ENCODE measurements at places on chromosomes 4 and X.

- DNase-seq, result no peak
Measured at GRCh38 chrX:67939270-67939669, 395.4 kb downstream of the AR start.

GRCh38 chr4:67776746-67777145, 22.6 kb upstream of the GNRHR start:
- no peak for DNase-seq

DNA sequence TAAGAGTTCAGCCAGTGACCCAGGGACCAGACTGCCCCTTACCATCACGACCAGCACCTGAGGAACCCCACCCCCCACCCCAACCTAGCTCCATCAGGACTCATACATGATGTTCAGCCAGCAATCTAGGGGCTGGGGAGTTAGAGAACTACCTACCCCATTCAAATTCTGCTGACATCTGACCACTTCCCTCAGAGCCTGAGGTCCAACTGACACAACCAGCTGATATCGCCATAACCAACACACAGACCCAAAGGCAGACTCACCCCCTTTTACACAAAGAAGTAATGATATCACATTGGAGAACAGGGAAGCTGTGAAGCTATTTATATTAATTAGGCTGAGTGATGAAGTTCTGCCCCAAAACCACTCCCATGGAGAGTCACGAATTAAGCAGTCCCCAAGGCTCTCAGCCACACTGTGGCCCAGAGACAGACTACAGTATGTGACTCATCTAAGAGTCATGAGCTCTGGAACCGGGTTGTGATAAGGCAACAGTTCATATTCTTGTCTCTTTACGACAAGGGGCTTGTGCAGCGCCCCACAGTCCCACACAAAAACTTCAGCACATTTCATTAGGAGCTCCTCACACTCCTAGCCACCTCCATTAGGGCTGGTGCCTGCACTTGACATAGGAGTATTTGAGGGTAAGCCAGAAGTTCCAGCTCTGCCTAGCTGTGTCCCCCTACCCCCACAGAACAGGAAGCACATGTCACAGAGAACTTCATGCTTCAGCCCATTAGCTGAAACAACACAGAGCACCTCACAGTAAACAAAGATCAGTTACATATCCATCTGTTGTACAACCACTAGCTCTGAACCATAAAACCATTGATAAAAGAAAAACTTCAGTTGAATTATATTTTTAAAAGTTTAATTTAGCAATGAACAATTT, 184.7 kb upstream of the ZCCHC13 start:
- no peak for DNase-seq

DNA sequence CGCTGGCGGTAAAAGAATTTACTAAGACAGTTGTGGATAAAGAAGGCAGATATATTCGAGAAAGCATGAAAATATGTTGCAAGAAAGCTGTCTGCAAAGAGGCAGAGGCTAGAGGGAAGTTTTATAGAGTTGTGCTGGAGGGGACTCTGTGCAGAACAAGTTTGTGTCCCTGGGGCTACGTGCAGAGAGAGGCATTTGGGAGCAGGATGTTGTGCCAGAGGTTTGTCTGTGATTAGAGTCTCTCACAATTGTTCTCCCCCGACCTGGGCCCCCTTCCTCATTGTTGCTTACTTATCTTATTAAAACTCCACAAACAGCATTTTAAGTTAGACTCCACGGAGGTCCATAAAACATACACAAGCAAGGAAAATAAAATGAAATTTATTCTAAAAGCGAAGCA, 831.3 kb downstream of the NLGN4X start:
- no peak for DNase-seq

DNA sequence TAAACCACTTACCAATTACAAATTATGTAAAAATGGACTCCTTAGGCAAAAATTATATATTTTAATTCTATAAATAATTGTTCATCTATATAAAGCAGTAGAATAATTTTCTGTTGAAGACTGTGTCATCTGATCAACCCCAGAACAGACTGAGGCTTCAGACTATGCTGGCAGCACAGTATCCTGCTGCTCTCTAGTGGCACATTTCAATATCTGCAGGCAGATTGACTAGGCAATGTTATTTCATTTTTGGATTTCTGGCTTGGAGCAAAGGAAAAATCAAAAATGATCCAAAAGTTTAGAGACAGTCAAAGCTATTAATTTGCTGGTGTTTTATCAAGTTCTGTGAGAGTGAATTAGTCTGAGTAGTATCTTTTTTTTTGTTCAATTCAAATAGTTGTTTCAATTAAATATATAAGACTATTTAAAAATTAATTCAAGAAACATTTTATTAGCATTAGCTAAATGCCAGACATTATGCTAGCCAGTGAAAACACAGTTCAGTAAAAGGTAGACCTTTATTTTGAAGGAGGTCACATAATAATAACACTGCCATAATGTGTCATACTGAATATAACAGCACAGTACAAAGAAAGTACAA, 21.3 kb upstream of the SULT1E1 start:
- DNase-seq, result no peak

- DNase-seq, result no peak
Measured at GRCh38 chrX:64456828-64457227, 61.6 kb upstream of the MTMR8 start.

- no peak for DNase-seq
Measured at GRCh38 chr4:106753426-106753825, 282.7 kb downstream of the DKK2 start.

GRCh38 chrX:125101971-125102755, 217.5 kb upstream of the TEX13C start:
- no peak for DNase-seq

- DNase-seq, result no peak
Measured at GRCh38 chr4:16416601-16417000, 190.3 kb upstream of the TAPT1 start.

GRCh38 chrX:129462707-129463106, 60.6 kb downstream of the SMARCA1 start:
- no peak for DNase-seq

DNA sequence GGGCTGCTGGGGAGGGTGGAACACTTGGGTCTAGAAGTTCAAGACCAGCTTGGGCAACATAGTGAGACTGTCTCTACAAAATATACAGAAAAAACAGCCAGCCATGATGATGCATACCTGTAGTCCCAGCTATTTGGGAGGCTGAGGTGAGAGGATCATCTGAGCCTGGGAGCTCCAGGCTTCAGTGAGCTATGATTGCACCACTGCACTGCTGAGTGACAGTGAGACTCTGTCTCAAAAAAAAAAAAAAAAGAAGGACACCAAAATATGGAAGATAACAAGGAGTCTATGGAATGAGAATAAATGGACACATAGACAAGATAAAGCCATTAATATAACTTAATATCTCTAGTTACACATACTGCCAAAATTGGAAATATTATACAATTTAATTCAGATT, 62.7 kb upstream of the IL15 start:
- no peak for DNase-seq

- DNase-seq, result no peak
Measured at GRCh38 chr4:124030147-124030546, 633.6 kb downstream of the SPRY1 start.

DNA sequence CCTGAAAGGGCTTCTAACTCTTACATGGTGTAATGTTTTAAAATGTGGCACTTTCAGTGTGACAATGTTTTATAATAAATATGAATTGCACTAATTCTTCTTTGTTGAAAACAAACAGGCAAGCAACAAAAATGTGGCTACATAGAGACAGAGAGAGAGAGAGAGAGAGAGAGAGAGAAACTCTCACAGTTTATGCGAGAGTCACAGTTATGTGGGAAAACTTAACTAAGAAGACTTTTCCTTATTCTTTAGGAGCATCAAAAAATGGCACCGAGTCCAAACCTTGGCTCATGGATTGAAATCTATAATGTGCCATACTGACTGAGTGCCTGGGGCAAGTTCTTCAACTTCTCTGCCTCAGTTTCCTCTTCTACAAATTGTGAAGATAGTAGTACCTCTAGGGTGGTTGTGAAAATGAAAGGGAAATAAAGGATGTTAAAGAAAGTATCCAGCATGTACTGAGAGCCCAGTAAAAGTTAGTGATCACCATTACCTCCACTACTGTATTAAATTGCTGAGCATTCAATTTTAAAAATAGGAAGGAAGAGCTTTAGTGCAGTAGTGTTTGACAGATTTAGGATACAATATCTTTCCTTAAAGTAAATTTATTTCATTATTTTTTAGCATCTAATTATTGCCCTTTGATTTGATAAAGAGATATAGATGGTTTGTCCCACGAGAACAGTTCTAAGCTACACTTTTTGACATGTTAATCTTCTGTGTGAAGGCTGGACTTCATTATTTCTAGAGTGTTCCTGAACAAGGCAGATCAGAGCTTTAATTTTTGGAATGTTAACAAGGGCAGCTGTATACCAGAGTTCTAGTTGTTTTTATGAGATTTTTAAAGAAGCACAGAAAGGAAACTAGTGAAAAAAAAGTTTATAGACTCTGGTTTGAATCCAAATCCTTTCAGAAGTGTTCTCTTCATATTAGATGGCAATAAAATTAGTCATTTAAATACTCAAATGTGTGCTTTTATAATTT, 187.5 kb upstream of the ANK2 start:
- no peak for DNase-seq

- no peak for DNase-seq
Measured at GRCh38 chrX:134821901-134822300, 163.6 kb upstream of the PLAC1 start.

DNA sequence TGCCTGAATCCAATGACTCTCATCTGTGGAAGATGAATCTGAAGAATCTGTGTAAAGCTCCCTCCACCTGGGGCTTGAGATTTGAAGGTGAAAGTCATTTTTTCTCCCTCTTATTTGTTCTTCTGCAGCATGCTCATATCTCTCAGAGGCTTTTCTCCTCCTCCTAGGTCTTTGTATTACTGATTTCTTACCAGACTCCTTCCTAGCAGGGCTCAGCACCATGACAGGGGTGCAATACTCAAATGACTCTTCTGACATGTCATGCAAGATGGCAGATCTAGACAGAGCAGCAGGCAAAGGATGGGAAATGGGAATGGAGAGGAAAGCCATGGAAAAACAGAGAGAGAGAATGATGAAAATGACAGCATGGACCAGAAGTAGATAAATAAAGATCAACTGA, 118.3 kb downstream of the TMA16 start:
- no peak for DNase-seq

GRCh38 chr4:5553801-5554200, 154.6 kb downstream of the EVC2 start:
- no peak for DNase-seq

DNA sequence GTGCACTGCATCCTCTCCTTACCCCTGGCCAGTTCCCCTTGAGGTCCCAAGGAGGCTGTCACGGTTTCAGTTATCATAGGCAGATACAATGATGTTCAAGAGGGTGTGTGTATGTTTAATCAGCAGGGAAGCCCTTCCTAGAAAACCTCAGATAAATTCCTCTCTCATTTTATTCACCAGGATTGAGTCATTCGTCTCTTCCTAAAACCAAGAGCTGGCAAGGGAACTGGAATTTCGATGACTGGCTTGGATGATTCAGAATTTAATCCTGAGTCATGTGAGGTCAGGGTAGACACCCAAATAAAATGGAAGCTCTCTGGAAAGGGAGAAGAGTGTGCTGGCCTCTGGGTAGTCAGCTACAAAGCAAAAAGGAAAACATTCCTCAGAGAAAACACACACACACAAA, 106.2 kb upstream of the RAPGEF2 start:
- DNase-seq, result no peak

GRCh38 chr4:153222707-153223426, 18.6 kb downstream of the TRIM2 start:
- DNase-seq, result peak; percentile 11

DNA sequence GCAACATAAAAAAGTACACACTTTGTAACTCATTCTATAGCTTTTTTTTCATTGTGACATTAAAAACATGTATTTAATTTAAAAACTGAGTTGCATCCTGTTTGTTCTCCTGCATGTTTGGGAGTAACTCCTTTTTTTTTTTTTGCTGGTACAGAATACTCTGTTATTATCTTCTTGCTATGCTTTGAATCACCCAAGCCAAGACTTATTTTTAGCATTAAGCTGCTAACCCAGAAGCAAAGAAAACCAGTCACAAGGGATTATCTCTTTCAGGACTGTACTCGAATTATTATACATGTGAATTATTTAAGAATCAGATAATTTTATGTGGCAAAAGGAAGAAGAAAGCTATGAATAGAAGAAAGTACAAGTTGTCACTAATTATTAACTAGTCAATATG, 194.9 kb downstream of the ADAMTS3 start:
- no peak for DNase-seq

DNA sequence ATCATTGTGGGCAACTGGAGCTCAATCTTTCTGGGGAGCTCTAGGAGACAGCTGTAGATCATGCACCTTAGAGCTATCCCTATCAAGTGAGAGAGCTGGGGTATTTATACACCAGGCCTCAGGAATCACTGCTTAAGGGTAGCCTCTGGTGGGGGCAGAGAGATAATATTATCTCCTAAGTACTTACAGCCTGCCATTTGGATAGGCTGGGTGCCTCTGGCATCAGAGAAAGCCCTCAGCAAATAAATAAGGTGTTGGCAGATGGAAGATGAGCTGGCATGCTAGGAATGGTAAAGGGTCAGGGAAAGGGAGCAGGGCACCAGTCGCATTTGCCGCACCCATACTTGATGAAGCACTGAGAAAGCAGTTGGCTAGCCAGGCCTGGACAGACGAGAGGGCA, 75.9 kb downstream of the HCCS start:
- no peak for DNase-seq

DNA sequence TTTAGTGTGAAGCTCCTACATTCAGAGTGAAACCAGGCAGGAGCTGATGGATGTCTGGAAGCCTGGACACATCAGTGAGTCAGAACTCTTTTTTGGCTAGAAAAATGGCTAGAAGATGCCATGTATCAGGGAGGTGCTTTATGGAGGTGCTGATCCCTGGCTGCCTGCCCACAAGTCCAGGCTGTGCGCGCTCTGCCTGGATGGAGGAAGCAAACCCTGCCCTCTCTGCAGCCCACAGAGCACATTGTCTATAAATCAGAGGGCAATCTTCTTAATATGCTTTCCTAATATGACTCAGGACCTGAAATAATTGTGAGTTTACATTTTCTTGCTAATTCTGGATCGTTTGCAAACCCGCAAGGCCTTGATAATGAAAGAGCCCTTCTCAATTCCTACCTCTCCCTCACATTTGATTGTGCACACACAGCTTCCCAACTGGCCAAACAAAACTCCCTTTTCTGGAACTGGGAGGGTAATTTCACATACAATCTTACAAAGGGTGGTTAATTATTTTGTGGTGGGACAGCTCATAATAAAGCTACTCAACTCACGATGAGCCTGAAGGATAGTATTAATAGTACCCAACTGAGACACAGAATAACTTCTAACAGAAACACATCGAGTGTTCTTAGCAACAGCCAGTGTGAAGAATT, 11.7 kb downstream of the MFAP3L start:
- no peak for DNase-seq

GRCh38 chr4:124055896-124056295, 656.6 kb downstream of the ANKRD50 start:
- no peak for DNase-seq

- no peak for DNase-seq
Measured at GRCh38 chr4:28010577-28011240, 1150.1 kb downstream of the STIM2 start.

- no peak for DNase-seq
Measured at GRCh38 chr4:41012293-41012692, 202.0 kb downstream of the APBB2 start.

GRCh38 chr4:40394236-40394635, 59.1 kb downstream of the CHRNA9 start:
- no peak for DNase-seq

All from T-helper 2 cell treated with Interferon-gamma antibody and Interleukin-4, amounts not matched to agents 5 μg/mL and 100 μg/mL, for 36 hours (primary cell).